ENCODE measurements at places on chromosomes 2 and 18.

GRCh38 chr18:44450226-44450625, 230.5 kb upstream of the SETBP1 start:
- no peak for DNase-seq

DNA sequence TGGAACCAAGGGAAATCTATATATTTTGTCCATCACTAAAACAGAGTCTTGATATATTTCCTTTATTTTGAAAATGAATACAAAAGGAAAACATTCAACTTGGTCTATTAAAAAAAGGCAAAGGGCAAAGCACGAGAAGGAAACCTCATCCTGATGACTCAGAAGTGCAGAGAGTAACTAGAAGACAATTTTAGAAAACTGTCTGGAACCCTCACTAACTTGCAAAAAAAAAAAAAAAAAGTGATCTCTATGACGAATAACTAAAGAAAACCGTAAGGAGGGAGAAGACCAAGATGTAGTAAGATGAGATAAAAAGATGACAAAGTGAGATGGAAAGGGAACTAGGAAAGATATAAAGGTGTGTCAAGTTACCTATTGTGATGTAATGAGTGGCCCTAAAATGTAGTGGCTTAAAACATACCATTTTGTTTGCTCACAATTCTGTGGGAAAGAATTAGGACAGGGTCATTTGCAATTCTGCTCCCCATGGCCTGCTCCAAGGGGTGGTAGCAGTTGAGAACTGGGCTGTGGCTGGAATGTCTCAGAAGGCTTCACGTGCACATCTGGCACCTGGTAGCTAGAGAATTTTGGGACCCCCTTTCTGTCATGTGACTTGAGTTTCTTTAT, 303.0 kb downstream of the DYSF start:
- DNase-seq, result no peak

GRCh38 chr18:11872479-11873136, 21.4 kb downstream of the CHMP1B start:
- DNase-seq, result no peak

GRCh38 chr2:121849236-121849635, 93.8 kb downstream of the TSN start:
- DNase-seq, result no peak

- no peak for DNase-seq
These were observed 33.2 kb upstream of the GRHL1 start for GRCh38 chr2:9918275-9918674.

DNA sequence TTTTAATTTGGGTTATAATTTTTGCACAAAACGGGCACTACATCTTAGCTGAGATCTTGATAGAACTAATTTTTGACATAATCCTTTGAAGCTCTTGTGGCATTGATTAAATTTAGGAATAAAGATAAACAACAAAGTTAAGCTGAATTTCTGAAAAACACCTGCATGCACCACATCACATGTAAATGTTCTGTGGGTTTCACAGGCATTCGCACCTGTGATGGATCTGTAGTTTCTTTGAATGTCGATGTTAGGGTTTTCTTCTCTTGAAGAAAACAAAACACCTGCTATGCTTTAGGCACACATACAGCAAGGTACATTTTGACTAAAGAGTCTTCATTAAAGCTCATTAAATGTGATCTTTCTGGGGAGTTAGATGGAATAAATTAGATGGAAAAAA, 60.3 kb downstream of the RPIA start:
- no peak for DNase-seq
